ENCODE measurements at places on chromosomes 6 and 20.

DNA sequence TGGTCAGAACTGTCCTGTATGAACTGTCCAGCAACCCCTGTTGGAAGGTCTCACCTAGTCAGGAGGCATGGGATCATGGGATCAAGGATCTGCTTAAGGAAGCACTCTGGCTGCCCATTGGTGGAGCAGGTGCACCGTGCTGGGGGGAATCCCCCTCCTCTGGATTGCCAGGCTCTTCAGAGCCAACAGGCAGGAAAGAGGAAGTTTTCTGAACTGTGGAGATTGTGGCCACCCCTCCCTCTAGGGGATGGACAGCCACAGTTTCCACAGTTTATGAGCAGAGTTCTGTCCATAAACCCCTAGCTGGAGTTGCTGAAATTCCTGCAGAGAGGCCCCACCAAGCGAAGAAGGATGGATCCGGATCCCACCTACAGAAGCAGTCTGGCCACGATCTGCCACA is 13.0 kb upstream of the HLA-DQB1 start:
- no peak overlapping the region for H3K27ac ChIP-seq
- H3K4me1 ChIP-seq: no peaks in the 10 kb centered on the region
- DNase-seq: no peak
- H3K27me3 ChIP-seq: no peaks in the 10 kb centered on the region
- no peaks in the 10 kb centered on the region for H3K36me3 ChIP-seq

DNA sequence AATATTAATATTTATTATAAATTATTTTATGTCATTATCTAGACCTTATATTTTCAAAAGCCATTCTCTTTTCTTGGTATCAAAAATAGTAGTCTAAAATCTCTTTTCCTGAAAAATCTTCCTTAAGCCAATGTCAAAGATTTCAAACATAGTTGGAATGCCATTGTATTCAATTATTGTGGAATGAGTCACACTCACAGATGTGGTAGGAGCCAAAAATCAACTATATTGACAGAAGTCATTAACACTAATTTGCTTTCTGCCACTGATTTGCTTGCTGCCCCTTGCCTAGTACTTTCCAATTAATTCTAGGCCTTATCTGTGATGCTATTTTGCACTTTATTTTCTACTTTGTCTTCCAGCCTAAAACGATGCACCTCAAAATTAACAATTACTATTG is 1326.3 kb upstream of the GJE1 start:
- H3K27ac ChIP-seq: no peak overlapping the region
- H3K36me3 ChIP-seq: no peaks in the 10 kb centered on the region
- no peak overlapping the region for H3K4me3 ChIP-seq
- DNase-seq: no peak
- no peaks in the 10 kb centered on the region for H3K27me3 ChIP-seq
- no peaks in the 10 kb centered on the region for H3K4me1 ChIP-seq

GRCh38 chr6:161354956-161355355 is 81.1 kb upstream of the AGPAT4 start:
- H3K4me3 ChIP-seq: no peak overlapping the region
- H3K36me3 ChIP-seq: no peaks in the 10 kb centered on the region
- H3K27ac ChIP-seq: no peak overlapping the region
- no peaks in the 10 kb centered on the region for H3K27me3 ChIP-seq

GRCh38 chr6:130326496-130326895 is 39.3 kb upstream of the TMEM200A start:
- H3K27ac ChIP-seq: no peak overlapping the region
- no peak overlapping the region for H3K4me3 ChIP-seq
- H3K4me1 ChIP-seq: no peaks in the 10 kb centered on the region
- no peaks in the 10 kb centered on the region for H3K36me3 ChIP-seq
- DNase-seq: no peak
- no peaks in the 10 kb centered on the region for H3K27me3 ChIP-seq

- no peaks in the 10 kb centered on the region for H3K36me3 ChIP-seq
- no peaks in the 10 kb centered on the region for H3K4me1 ChIP-seq
- no peaks in the 10 kb centered on the region for H3K27me3 ChIP-seq
- H3K4me3 ChIP-seq: no peak overlapping the region
Measured at GRCh38 chr6:100665041-100665380, 200.3 kb upstream of the SIM1 start.

GRCh38 chr6:98056955-98057354 is 773.9 kb upstream of the MMS22L start:
- no peak overlapping the region for H3K4me3 ChIP-seq
- no peaks in the 10 kb centered on the region for H3K4me1 ChIP-seq
- H3K27ac ChIP-seq: no peak overlapping the region
- no peaks in the 10 kb centered on the region for H3K36me3 ChIP-seq
- H3K27me3 ChIP-seq: no peaks in the 10 kb centered on the region
- DNase-seq: no peak
